ENCODE measurements at places on chromosomes 16 and 17. TPM values are rescaled to one million over a fixed set of nuclear protein-coding genes. Genes with fewer than 3 reads are reported as not detected.
A peak's percentile ranks its signal among the peaks of the same experiment; 100 is the strongest.

The PRSS8 gene
- total RNA-seq = 0.15 TPM

The DPEP3 gene
- not detected for total RNA-seq

The MT1A gene
- total RNA-seq = 52.1 TPM

The TBC1D3H gene
- total RNA-seq = not detected

The CCL11 gene
- total RNA-seq = not detected

- peaks cover 15% of the 10 kb centered on the region for H3K4me1 ChIP-seq
- DNase-seq = no peak
- no peaks in the 10 kb centered on the region for H3K27me3 ChIP-seq
- H3K4me3 ChIP-seq = no peak overlapping the region
- no peaks in the 10 kb centered on the region for H3K36me3 ChIP-seq
- no peak overlapping the region for H3K27ac ChIP-seq
Measured at GRCh38 chr17:61491981-61492380, 39.8 kb downstream of the TBX4 start.

- H3K4me1 ChIP-seq = no peaks in the 10 kb centered on the region
- no peak overlapping the region for H3K4me3 ChIP-seq
- no peaks in the 10 kb centered on the region for H3K27me3 ChIP-seq
- no peaks in the 10 kb centered on the region for H3K36me3 ChIP-seq
- H3K27ac ChIP-seq = no peak overlapping the region
Measured at GRCh38 chr17:60506312-60506711, 19.7 kb downstream of the APPBP2 start.

DNA sequence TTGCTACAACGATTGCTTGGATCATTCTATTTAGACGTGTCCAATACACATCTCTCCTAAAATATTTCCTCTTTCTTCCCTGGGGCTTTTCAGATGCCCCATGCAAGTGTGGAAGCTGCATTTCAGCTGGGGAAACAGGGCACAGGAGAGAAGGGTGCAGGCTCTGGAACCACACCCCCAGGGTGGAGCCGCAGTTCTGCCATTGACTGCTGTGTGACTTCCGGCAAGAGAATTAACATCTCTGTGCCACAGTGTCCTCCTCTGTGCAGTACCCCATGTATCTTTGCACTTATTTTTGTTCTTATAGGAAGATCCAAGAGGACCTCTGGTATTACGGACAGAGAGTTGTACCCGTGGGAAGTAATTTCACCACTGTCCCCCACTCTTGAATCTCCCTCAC, 405.3 kb upstream of the EEF2KMT start:
- H3K36me3 ChIP-seq = no peaks in the 10 kb centered on the region
- no peak overlapping the region for H3K4me3 ChIP-seq
- no peak for DNase-seq
- H3K27me3 ChIP-seq = peaks cover 2% of the 10 kb centered on the region

DNA sequence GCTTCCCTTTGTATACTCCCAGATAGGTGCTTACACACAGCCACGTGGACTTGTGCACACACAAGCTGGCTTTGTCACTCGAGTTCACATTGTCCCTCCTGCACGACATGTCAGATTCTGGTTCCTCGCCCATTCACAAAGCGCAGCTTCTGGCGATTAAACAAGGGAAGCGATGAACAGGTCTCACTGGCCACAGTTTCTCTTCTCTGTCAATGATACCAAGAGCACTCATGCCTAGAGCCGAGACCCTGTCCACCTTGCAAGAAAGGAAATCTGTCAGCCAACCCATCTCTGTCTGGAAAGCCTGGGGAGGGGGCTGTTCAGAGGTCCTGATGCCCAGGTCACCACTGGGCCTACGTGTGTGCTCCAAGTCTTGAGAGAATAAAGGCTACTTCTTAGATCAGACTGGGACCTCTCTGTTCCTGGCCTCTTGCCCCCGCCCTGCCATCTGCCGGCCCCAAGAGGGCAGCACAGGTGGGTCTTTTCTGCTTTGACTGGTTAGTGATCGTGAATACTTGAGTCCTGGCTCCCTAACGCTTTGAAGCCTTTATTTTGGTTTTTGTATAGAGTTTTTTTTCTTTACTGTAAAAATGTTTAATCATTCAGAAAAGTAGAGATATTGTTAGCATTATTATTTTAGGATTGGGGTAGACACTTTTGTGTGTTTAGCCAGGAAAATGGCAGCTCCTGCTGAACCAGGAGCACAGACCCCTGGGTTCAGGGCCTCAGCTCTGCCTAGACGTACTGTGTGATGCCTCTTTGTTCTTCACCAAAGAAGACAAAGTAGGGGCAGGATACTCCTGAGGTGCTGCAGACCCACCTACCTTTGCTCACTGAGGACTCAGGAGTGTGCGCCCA, 104.7 kb downstream of the MRM1 start:
- no peaks in the 10 kb centered on the region for H3K36me3 ChIP-seq
- peaks cover 9% of the 10 kb centered on the region for H3K27me3 ChIP-seq
- H3K27ac ChIP-seq = no peak overlapping the region
- H3K4me3 ChIP-seq = no peak overlapping the region

DNA sequence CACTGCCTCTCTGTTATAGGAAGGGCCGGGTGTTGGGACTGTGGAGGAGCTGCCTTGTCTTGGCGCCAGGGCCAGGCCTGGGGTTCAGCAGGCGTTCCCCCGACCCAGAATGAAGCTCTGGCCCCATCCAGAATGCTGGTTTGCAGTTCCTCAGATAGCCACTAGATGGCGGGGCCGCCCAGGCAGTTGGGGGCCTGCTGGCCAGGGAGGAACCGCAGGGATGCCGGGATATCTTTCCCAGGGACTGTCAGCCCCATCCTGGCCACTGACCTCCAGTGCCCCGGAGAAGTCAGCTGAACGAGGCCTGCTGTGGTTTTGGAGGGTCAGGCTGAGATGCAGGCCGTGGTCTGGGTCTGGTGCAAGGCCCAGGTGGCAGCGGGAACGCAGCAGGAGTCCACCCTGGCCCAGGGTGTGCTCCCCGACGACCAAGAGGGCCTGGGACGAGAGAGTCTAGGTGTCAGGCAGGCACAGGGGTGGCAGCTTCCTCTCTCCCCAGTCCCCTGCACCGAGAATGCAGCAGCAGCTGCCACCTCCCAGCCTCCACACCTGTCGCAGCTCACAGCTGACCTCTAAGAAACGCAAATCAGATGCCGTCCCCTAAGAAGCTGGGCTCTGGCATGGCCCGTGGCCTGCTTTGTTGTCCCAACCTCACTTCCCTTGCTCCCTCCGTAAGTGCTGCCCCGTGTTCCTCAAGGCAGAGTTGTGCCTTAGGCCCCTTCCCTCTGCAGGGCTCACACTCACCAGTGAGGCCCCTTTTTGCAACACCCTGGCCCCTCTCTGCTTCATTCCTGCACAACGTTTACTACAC, 51.2 kb downstream of the RMI2 start:
- no peaks in the 10 kb centered on the region for H3K36me3 ChIP-seq

DNA sequence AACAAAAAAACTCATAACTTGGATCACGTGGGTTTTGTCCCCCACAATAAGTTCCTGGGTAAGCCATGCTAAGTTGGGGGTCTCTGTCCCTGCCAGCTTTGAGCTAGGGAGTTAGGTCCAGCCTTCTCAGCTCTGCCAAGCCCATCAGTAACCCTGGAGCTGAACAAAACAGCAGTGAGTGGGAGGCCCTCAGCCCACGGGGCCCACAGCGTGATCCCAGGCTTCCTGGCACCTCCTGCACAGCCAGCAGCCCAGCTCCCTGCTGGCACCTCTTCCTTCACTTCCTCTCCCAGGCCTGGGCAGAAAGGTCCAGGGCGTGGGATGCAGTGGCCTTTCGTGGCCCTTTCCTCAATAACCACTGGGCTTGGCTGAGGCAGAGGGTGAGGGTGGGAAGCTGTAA, 35.5 kb upstream of the CDC42EP4 start:
- 0 out of 2 replicates have a peak overlapping the region, but pooled peaks have one; percentile 45 for H3K27ac ChIP-seq
- peaks cover 20% of the 10 kb centered on the region for H3K4me1 ChIP-seq
- no peaks in the 10 kb centered on the region for H3K27me3 ChIP-seq
- no peaks in the 10 kb centered on the region for H3K36me3 ChIP-seq
- no peak for DNase-seq
- H3K4me3 ChIP-seq = no peak overlapping the region

DNA sequence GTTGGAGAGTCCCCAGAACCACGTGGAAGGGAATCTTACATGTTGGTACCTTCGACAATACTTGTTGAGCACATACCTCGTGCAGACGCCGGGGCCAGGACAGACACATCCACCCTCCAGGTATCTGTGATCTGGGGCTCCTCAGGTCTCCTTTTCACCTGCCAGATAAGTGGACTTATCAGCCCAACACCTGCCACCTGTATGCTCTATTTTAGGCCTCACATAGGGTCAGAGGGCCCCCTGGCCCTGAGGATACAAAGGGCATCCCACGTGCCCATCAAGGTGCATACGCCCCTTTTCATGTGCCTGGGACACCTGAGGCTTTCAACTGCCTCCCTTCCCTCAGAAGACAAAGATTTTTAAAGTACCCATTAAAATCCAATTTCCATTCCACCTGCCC, 212.7 kb downstream of the MRTFB start:
- no peaks in the 10 kb centered on the region for H3K36me3 ChIP-seq
- no peak for DNase-seq
- no peaks in the 10 kb centered on the region for H3K27me3 ChIP-seq
- no peak overlapping the region for H3K4me3 ChIP-seq
- H3K4me1 ChIP-seq = peaks cover 13% of the 10 kb centered on the region
- no peak overlapping the region for H3K27ac ChIP-seq

- H3K4me1 ChIP-seq = peaks cover 36% of the 10 kb centered on the region
- H3K27ac ChIP-seq = peak overlapping the region; percentile 83
- H3K27me3 ChIP-seq = no peaks in the 10 kb centered on the region
- DNase-seq = no peak
- H3K4me3 ChIP-seq = no peak overlapping the region
Measured at GRCh38 chr17:20071824-20072691, 62.9 kb downstream of the SPECC1 start.

DNA sequence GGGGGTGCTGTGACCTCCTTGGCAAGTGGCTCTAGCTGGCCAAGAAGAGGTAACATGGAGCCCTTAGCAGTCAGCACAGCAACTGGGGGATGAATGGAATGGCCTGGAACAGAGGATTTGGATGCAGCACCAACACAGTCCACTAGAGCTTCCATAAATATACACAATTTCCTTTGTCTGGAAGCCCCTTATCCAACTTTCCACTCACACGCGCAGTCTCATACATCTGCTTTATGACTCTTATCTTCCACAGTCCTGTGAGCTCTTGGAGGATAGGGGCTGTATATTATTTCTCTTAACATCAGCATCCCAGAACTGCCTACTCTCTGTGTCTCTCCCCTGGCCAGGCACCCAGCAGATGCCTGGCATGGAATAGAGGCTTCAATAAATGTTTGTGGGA, 235.6 kb upstream of the MAF start:
- DNase-seq = no peak
- no peaks in the 10 kb centered on the region for H3K4me1 ChIP-seq
- H3K27me3 ChIP-seq = no peaks in the 10 kb centered on the region
- H3K4me3 ChIP-seq = no peak overlapping the region
- H3K27ac ChIP-seq = no peak overlapping the region
- H3K36me3 ChIP-seq = no peaks in the 10 kb centered on the region

DNA sequence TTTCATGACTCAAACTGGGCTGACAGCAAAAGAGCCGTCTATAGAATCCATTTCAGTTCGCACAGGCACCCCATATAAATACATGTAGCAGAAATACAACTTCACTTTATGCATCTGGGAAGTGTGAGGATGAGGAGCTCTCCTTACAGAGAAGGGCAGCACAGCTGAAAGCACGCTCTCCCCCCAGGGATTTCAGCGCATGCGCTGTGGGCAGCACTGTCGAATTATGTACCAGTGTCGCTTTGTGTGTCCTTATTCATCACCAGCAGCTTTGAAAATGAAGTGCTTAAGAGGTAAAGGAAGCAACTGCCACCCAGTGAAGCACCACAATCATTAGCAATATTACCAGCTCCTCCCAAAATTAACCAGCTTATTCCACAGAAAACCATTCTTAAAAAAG, 39.9 kb downstream of the CEP95 start:
- no peak overlapping the region for H3K4me3 ChIP-seq
- no peak for DNase-seq
- H3K4me1 ChIP-seq = no peaks in the 10 kb centered on the region
- no peaks in the 10 kb centered on the region for H3K27me3 ChIP-seq
- peaks cover 12% of the 10 kb centered on the region for H3K36me3 ChIP-seq

DNA sequence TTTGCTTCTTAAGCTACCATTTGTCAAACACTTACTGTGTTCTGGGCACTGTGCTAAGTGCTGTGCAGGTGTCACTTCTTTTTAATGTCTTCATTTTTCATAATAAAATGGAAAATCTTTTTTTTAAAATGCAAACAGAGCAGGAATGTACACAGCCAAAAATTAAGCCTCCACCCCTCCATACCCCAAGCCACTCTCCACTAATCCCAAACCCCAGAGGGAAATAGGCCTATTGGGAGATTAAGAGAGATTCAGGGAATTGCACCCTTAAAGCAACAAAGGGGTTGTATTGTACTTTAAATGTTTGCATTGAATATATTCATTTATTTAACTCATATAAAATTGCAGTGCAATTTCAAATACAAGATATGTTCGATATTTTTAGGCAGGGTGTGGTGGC, 28.6 kb upstream of the GAN start:
- no peak for DNase-seq
- no peak overlapping the region for H3K4me3 ChIP-seq
- no peaks in the 10 kb centered on the region for H3K4me1 ChIP-seq
- no peaks in the 10 kb centered on the region for H3K36me3 ChIP-seq

DNA sequence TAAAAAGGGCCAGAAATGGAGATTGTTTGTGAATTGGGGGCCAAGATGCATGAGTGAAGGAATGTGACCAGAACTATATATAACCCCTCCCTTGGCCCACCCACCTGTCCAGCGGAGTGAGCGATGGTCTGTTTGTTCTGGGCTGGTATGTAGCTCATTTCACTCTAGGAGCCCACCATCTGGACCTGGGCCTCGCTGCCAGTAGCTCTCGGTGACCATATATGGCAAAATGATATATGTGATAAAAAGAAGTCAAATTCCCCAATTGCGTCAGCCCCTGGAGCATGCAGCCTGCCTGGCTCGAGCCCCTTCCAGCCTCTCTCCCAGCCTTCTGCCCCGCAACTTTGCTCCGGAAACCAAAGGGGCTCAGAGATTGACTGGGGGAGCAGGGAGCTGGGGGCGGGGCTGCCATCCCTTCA, 47.3 kb downstream of the CCDC42 start:
- no peaks in the 10 kb centered on the region for H3K4me1 ChIP-seq
- H3K27me3 ChIP-seq = peaks cover 2% of the 10 kb centered on the region
- no peak for DNase-seq
- H3K36me3 ChIP-seq = no peaks in the 10 kb centered on the region
- no peak overlapping the region for H3K4me3 ChIP-seq
- H3K27ac ChIP-seq = no peak overlapping the region

- no peak overlapping the region for H3K4me3 ChIP-seq
- H3K4me1 ChIP-seq = no peaks in the 10 kb centered on the region
- DNase-seq = peak; percentile 13
- no peaks in the 10 kb centered on the region for H3K36me3 ChIP-seq
Measured at GRCh38 chr16:55703003-55704001, 47.5 kb downstream of the SLC6A2 start.
